ENCODE measurements at places on chromosomes 7 and 10. TPM values are rescaled to one million over a fixed set of nuclear protein-coding genes. Genes with fewer than 3 reads are reported as not detected.

Gene CRYGN
- total RNA-seq: 1.2 TPM

Gene FANK1
- total RNA-seq: 24.7 TPM

Gene OR2A12
- total RNA-seq: not detected

Gene CFAP43
- total RNA-seq: 6.0 TPM

Gene RNF32
- total RNA-seq: 2.7 TPM

Gene MAGI2
- 1.6 TPM for total RNA-seq

Gene ALOX5
- total RNA-seq: 86.8 TPM

GRCh38 chr10:60042262-60042661 is 135.9 kb upstream of the CCDC6 start:
- H3K4me3 ChIP-seq: no peak overlapping the region
- DNase-seq: no peak
- H3K27me3 ChIP-seq: no peaks in the 10 kb centered on the region
- no peak overlapping the region for H3K27ac ChIP-seq
- no peaks in the 10 kb centered on the region for H3K4me1 ChIP-seq
- no peaks in the 10 kb centered on the region for H3K36me3 ChIP-seq

DNA sequence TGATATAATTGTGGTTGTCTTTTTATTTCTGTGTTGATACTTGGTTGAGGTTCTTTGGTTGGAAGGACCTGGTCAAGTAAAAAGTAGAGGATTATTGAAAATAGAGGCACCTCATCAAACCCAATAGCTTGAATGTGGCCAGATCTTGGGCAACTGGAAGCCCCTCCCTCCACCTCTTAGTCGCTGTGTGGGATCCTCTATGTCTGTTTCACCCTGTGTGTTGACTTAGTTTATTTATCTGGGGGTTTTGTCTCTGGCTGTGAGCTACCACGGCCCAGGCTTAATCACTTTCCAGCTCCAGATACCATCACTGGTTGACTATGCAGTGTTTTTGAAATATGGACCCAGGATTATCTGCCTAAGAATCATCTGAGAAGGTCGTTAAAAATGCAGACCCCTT is 58.3 kb downstream of the AP3M1 start:
- no peak for DNase-seq
- no peaks in the 10 kb centered on the region for H3K27me3 ChIP-seq
- peaks cover 56% of the 10 kb centered on the region for H3K36me3 ChIP-seq
- H3K4me1 ChIP-seq: no peaks in the 10 kb centered on the region
- H3K4me3 ChIP-seq: no peak overlapping the region

- H3K36me3 ChIP-seq: peaks cover 6% of the 10 kb centered on the region
- H3K27ac ChIP-seq: no peak overlapping the region
- no peaks in the 10 kb centered on the region for H3K27me3 ChIP-seq
- no peak for DNase-seq
These were observed 79.8 kb downstream of the RALA start for GRCh38 chr7:39703144-39703543.

DNA sequence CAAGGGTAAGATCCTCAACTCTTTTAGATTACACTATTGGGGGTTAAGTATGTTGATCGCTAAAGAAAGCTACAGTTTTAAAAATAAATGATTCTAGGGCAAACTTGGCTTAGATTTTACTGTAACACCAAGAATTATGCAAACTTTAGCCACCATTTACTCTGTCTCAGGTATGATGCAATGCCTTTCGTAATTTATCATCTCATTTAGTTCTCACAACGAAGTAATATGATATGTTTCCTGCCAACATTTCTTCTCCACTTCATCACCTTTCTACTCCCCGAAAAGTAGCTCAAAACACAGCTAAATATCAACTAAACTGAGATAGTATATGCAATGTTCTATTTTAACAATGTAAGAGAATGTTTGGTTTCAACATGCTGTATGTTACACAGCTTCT is 21.1 kb downstream of the FAM133B start:
- no peaks in the 10 kb centered on the region for H3K4me1 ChIP-seq
- H3K4me3 ChIP-seq: no peak overlapping the region
- no peak for DNase-seq

- no peak for DNase-seq
- H3K36me3 ChIP-seq: no peaks in the 10 kb centered on the region
- peaks cover 3% of the 10 kb centered on the region for H3K27me3 ChIP-seq
These were observed 126.3 kb upstream of the STARD3NL start for GRCh38 chr7:38051786-38052185.

DNA sequence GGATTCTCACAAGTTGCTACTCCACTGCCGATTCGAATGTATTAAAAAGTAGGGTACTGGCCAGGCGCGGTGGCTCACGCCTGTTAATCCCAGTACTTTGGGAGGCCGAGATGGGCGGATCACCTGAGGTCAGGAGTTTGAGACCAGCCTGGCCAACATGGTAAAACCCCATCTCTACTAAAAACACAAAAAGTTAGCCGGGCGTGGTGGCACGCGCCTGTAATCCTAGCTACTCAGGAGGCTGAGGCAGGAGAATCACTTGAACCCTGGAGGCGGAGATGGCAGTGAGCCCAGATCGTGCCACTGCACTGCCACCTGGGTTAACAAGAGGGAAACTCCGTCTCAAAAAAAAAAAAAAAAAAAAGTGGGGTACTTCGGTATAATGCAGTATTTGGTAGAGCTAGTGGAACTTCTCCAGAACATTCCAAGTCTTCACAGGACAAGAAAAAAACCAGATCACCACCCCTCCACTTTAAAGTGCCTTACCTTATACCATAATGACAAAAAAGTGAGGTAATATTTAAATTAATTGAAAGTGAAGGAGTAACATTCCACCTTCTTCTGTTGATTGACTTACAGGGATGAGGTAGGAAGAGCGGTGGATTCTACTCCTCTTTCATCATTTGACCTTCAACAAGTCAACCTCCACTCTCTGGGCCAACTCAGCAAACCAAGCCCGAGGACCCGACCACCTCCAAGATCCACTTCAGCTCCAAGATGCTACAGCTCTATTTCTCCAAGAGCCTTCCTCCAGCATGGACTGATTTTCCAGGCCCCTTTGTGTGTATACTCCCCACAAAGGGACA is 2.0 kb downstream of the BAZ1B start:
- peaks cover 15% of the 10 kb centered on the region for H3K36me3 ChIP-seq
- peak overlapping the region; percentile 84 for H3K4me3 ChIP-seq
- DNase-seq: no peak

DNA sequence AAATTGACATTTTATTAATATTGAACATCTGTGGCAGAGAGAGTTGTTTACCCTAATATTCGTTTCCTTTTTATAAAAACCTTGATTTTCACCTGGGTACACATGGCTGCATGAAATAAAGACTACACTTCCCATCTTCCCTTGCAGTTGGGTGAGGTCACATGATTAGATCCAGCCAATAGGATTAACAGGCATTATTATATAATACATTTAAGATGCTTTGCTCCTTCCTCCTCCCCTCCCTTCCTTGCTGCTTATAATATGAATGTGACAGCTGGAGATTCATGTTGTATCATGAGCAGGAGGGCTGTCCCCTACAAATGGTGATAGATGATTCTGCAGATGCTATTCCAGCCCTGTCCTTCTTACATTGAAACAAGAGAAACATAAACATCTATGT is 146.6 kb downstream of the SH2D4B start:
- no peak for DNase-seq
- no peaks in the 10 kb centered on the region for H3K36me3 ChIP-seq
- no peak overlapping the region for H3K27ac ChIP-seq
- H3K4me1 ChIP-seq: no peaks in the 10 kb centered on the region
- peaks cover 8% of the 10 kb centered on the region for H3K27me3 ChIP-seq

DNA sequence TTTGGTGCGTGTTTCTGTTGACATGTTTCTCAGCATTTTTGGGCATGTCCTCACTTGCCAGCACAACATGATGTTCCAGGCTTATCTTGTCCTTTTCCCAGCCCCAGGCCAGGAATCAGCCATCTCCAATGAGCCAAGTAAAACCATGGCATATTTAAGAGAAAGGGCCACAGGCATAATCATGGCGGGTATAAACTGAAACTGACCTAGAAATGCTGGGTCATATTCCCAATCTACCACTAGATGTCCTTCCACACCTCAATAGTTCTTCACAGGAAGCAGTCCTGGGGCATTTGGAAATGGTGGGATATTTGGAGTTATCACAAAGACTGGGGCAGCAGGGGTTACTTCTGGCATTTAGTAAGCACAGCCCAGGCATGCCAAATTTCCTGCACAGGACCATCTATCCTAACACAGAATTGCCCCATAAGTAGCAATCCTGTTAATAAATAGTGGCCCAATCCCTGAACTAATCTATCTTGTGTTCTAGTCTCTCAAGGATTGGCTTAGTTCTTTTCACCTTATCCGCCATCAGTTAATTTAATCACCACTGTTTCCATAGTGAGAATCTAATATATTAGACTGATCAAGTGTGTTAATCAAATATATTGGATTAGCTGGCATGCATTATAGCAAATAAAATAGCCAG is 101.6 kb downstream of the NPSR1 start:
- no peaks in the 10 kb centered on the region for H3K27me3 ChIP-seq
- H3K36me3 ChIP-seq: no peaks in the 10 kb centered on the region
- H3K4me1 ChIP-seq: peaks cover 51% of the 10 kb centered on the region
- no peak overlapping the region for H3K27ac ChIP-seq

- peaks cover 59% of the 10 kb centered on the region for H3K36me3 ChIP-seq
- H3K4me3 ChIP-seq: no peak overlapping the region
- no peaks in the 10 kb centered on the region for H3K27me3 ChIP-seq
These were observed 37.3 kb downstream of the EGFR start for GRCh38 chr7:55056068-55056467.

DNA sequence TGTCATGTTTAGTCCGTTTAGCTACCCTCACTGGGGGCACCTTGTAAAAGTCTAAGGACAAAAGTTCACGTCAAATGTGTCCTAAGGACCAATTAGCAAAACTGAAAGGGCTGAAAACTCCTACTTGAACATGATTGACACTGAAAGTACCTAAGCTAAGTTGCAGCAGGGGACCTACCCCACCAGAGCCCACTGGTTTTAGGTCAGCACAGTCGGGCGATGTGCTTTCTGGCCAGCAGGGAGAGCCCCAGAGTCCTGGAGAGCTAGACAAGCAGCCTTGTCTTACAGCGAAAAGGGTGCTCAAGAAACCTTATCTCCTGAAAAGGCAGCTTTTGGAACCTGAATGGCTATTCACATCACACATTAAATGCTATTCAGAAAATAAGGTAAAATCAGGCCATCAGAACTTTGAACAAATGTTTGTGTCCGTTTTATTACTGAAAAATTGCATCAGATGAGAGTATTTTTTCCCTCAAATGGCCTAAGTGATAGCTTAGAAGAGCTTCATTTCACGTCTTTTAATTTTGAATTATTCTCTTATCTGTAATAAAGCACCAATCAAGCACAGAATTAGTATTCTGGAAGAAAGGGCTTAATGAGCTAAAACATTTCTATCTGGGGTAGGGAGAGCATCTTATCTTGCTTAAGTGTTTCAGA is 52.2 kb upstream of the MKI67 start:
- H3K4me1 ChIP-seq: no peaks in the 10 kb centered on the region
- H3K27ac ChIP-seq: no peak overlapping the region
- peak; percentile 3 for DNase-seq
- H3K4me3 ChIP-seq: no peak overlapping the region
- peaks cover 22% of the 10 kb centered on the region for H3K27me3 ChIP-seq

GRCh38 chr10:54496852-54497251 is 304.2 kb downstream of the PCDH15 start:
- H3K4me1 ChIP-seq: no peaks in the 10 kb centered on the region
- H3K27me3 ChIP-seq: no peaks in the 10 kb centered on the region
- no peak overlapping the region for H3K27ac ChIP-seq
- H3K36me3 ChIP-seq: no peaks in the 10 kb centered on the region
- no peak overlapping the region for H3K4me3 ChIP-seq

GRCh38 chr7:116228241-116228640 is 17.9 kb downstream of the TES start:
- no peak for DNase-seq
- H3K4me1 ChIP-seq: peaks cover 37% of the 10 kb centered on the region
- no peaks in the 10 kb centered on the region for H3K27me3 ChIP-seq
- H3K36me3 ChIP-seq: peaks cover 7% of the 10 kb centered on the region

DNA sequence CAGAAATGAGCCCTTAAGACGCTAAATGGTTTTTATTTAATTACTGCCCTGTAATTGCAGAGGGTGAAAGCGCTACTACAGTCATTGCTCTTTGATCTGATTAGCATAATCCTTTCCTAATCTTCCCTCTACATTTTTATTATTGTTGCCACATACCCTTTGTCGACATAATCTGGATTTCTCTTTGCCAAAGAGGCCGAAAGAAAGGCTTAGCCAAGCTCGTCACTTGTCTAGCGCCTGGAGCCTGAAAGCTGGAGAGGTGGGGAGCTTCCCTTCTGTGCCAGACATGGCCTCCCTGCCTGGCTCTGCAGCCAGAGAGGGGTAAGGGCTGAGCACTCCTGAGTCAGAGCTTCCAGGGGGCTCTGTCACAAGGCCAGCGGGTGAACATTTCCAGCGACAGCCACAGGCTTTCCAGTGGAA is 145.9 kb downstream of the PRKAG2 start:
- H3K27me3 ChIP-seq: no peaks in the 10 kb centered on the region
- no peak overlapping the region for H3K4me3 ChIP-seq
- H3K36me3 ChIP-seq: no peaks in the 10 kb centered on the region
- no peak for DNase-seq
- peaks cover 34% of the 10 kb centered on the region for H3K4me1 ChIP-seq
- no peak overlapping the region for H3K27ac ChIP-seq

DNA sequence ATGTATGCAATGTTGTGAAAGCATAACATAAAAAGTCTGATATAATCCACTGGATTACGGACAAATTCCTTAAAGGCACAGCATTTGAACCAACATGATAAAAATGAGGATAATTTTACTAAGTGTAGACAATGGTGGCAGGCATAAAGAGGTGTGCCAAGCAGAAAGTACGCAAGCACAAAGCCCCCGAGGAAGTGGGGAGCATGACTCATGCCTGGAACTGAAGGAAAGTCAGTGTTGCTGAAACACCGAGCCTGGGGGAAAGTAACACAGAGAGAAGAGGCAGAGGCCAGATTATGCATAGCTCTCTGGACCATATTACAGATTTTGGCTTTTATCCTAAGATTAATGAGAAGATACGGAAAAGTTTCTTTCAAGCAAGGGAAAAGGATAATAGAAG is 490.0 kb upstream of the PHF14 start:
- no peak overlapping the region for H3K27ac ChIP-seq
- H3K4me1 ChIP-seq: no peaks in the 10 kb centered on the region
- no peaks in the 10 kb centered on the region for H3K27me3 ChIP-seq
- no peaks in the 10 kb centered on the region for H3K36me3 ChIP-seq

- no peaks in the 10 kb centered on the region for H3K36me3 ChIP-seq
- no peak overlapping the region for H3K27ac ChIP-seq
- DNase-seq: no peak
- peaks cover 29% of the 10 kb centered on the region for H3K27me3 ChIP-seq
- H3K4me1 ChIP-seq: no peaks in the 10 kb centered on the region
These were observed 22.1 kb downstream of the CFAP46 start for GRCh38 chr10:132920101-132920925.

GRCh38 chr7:99096124-99096887 is 47.6 kb downstream of the SMURF1 start:
- peak overlapping the region; percentile 10 for H3K27ac ChIP-seq
- peaks cover 24% of the 10 kb centered on the region for H3K4me1 ChIP-seq
- no peaks in the 10 kb centered on the region for H3K27me3 ChIP-seq

- no peak overlapping the region for H3K27ac ChIP-seq
- no peaks in the 10 kb centered on the region for H3K36me3 ChIP-seq
These were observed 282.5 kb upstream of the TEX47 start for GRCh38 chr7:89077992-89078391.
